ENCODE measurements at places on chromosomes 6 and 20. TPM values are rescaled to one million over a fixed set of nuclear protein-coding genes. Genes with fewer than 3 reads are reported as not detected.

Gene CLVS2
- 10.0 TPM for total RNA-seq

Gene MARCKS
- 20.0 TPM for total RNA-seq

Gene PRSS16
- total RNA-seq, result 1.7 TPM

Gene OLIG3
- 0.19 TPM for total RNA-seq

Gene ISM1
- 7.2 TPM for total RNA-seq

Gene GPSM3
- total RNA-seq, result 7.7 TPM

Gene ZNF311
- 3.2 TPM for total RNA-seq

GRCh38 chr6:116118608-116119007 lies 7.3 kb downstream of the COL10A1 start:
- no peak for ATAC-seq

- ATAC-seq, result no peak
Observed at GRCh38 chr6:39493777-39494176, 171.3 kb upstream of the KCNK16 start.

GRCh38 chr20:19996917-19997316 lies 20.2 kb upstream of the NAA20 start:
- ATAC-seq, result no peak

DNA sequence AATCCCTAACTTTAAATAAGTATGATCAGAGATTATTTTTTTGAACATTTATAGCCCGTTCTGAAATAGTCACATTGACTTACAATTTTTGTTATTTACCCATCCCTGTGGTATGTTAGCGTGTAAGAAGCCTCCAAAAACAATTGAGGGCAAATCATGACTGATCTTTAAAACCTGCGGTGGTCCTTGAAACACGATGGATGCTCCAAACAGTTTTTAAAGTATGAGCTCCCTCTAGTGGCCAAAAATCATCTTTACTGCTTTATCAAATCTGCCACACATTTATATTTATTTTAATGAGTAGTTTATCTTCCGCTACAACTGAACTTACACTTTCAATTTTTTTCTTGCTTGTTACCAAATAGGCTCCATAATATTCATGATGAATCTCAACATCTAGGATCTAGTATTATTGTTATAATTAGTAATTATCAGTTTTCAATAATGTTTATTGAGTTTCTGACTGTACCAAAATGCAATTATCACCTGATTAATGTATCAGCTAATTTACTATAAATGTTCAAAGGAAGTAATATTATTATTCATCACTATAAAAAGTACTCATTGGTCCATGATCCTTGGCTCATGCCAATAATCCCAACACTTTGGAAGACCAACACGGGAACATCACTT lies 52.2 kb downstream of the MARCKS start:
- ATAC-seq, result peak; percentile 44

DNA sequence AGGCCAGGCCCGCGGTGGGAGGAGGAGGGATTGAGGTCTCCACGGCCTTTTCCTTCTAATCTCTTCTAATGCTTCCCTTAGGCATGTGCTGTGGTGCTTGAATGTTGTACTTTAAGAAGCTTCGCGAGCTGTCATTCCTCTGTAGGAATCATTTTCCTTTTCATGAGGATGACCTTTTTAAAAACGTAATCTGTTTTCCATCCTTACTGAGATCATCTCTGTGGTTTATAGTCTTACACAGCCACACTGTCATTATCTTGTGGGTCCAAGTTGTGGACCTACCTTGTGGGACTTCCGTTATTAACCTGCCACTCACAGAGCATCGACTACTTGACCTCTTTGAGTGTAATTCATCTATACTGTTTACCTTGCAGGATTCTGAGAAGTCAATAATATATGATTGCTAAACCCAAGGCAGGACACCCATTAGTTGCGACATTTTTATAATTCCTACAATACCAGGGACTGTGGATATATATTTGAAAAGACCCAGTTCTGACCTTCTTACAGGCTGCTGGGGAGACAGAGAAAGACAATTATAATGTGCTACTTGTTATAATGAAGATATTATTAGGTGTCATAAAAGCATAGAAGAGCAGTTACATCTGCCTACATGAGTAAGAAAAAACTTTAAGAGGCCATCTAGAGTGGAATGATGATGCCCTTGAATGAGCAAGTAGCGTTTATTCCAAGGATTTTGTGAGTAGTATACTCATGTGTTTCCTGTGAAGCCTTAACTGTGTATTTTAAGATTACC lies 842 bp downstream of the SLC25A27 start:
- ATAC-seq, result no peak

GRCh38 chr20:43765916-43766315 lies 39.1 kb upstream of the GTSF1L start:
- ATAC-seq, result peak; percentile 47

GRCh38 chr6:130760006-130760405 lies 67.2 kb upstream of the SMLR1 start:
- ATAC-seq, result peak; percentile 86

All from motor neuron (in vitro differentiated cells).